Common myeloid progenitor, CD34-positive (primary cell): ENCODE measurements at places on chromosomes 12 and 14.

GRCh38 chr12:45415393-45415817 is 199.5 kb downstream of the ANO6 start:
- H3K36me3 ChIP-seq, result peaks cover 27% of the 10 kb centered on the region
- H3K4me3 ChIP-seq, result no peak overlapping the region
- peak; percentile 9 for DNase-seq
- H3K27me3 ChIP-seq, result no peaks in the 10 kb centered on the region
- no peaks in the 10 kb centered on the region for H3K4me1 ChIP-seq
- H3K27ac ChIP-seq, result no peak overlapping the region

GRCh38 chr12:11264501-11264900 is 5.0 kb downstream of the PRB3 start:
- H3K4me1 ChIP-seq, result no peaks in the 10 kb centered on the region
- H3K4me3 ChIP-seq, result no peak overlapping the region
- no peak for DNase-seq

DNA sequence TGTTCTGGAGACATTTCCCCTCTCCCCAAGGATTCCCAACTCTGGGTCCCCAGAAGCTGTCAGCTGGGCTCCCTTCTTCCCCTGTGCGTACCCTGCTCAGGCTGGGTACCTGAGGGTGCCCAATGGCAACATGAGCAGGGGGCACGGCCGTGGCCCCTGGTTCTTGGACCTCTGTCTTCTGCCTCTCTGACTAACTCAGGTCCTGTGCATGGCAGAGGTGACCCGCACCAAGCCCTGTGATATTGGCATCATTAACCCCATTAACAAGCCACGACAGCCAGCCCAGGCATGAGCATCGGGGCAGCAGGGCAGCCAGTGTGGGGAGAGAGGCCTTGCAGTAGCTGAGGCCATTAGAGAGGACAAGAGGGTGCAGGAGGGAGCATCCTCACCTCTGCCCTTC is 28.4 kb downstream of the RTL1 start:
- no peaks in the 10 kb centered on the region for H3K36me3 ChIP-seq
- H3K4me3 ChIP-seq, result no peak overlapping the region
- H3K4me1 ChIP-seq, result no peaks in the 10 kb centered on the region
- no peak for DNase-seq
- H3K27ac ChIP-seq, result no peak overlapping the region
- H3K27me3 ChIP-seq, result no peaks in the 10 kb centered on the region

DNA sequence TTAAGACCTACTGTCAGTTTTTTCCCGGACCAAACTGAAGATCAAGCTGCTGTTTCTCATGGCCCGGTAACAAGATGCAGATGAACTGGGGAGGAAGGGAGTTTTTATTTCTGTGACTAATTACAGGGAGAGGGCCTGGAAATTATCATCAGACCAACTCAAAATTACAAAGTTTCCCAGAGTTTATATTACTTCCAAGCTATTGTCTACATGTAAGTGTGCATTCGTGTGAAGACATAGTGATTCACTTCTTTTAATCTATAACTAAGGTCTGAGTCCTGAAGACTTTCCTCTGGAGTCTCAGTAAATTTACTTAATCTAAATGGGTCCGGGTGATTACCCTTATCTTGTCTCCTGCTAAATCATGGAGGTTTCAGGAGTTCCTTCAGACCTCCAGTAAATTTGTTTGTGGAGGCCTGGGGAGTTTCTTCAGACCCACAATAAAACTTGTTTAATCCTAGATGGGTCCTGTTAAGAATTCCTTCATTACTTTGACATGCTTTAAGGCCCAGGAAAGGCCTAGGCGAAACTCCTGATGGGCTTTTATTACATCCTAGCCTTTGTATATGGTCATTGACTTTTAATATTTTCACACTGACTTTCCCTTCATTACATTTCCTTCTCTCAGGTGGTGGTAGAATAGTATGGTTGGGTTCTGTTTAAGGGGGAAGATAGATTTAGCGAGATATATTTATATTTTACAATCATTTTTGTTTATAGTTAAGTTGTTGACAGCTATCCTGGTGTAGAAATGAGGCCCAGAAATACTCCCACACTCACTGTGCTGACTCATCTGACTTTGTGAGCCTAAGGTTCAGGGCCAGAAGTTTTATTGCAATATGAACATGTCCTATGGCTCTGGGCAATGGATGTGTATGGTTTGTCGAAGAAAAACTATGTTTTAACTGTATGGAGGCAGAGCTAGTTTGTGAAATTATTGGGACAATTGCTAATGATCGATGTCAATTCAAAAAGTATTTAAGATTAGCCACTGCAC is 627.0 kb upstream of the FBXO33 start:
- H3K4me1 ChIP-seq, result no peaks in the 10 kb centered on the region
- H3K27me3 ChIP-seq, result no peaks in the 10 kb centered on the region
- H3K27ac ChIP-seq, result no peak overlapping the region
- DNase-seq, result no peak

GRCh38 chr12:13079440-13079906 is 24.0 kb downstream of the GSG1 start:
- H3K27me3 ChIP-seq, result no peaks in the 10 kb centered on the region
- H3K27ac ChIP-seq, result no peak overlapping the region
- H3K4me3 ChIP-seq, result no peak overlapping the region

GRCh38 chr12:28088566-28089272 is 101.5 kb upstream of the CCDC91 start:
- H3K27ac ChIP-seq, result no peak overlapping the region
- H3K4me1 ChIP-seq, result peaks cover 12% of the 10 kb centered on the region
- H3K4me3 ChIP-seq, result no peak overlapping the region
- H3K27me3 ChIP-seq, result no peaks in the 10 kb centered on the region
- H3K36me3 ChIP-seq, result no peaks in the 10 kb centered on the region
- DNase-seq, result peak; percentile 7

- no peak overlapping the region for H3K4me3 ChIP-seq
- peaks cover 7% of the 10 kb centered on the region for H3K4me1 ChIP-seq
- no peaks in the 10 kb centered on the region for H3K36me3 ChIP-seq
- no peaks in the 10 kb centered on the region for H3K27me3 ChIP-seq
- DNase-seq, result no peak
- H3K27ac ChIP-seq, result no peak overlapping the region
Observed at GRCh38 chr14:54193871-54194270, 202.9 kb upstream of the CDKN3 start.

DNA sequence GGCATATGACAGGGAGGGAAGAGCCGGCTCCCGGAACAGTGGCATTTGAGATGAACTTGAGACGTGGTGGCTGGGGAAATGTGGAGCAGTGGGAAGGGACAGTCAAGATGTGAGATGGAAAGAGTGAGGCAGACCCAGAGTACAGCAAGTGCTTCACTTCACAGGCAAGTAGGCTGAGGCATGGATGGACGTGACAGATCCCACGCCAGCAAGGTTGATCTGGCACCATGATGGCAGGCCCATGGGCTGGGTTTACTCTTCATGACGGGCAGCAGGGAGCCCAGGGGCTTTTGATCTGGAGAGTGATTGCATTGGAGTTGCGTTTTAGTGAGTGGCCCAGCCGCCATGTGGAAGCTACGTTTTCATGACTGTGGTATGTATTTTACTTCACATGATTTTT is 17.9 kb upstream of the EML1 start:
- H3K4me1 ChIP-seq, result no peaks in the 10 kb centered on the region
- DNase-seq, result no peak
- H3K4me3 ChIP-seq, result no peak overlapping the region
- peaks cover 44% of the 10 kb centered on the region for H3K27me3 ChIP-seq
- no peaks in the 10 kb centered on the region for H3K36me3 ChIP-seq

DNA sequence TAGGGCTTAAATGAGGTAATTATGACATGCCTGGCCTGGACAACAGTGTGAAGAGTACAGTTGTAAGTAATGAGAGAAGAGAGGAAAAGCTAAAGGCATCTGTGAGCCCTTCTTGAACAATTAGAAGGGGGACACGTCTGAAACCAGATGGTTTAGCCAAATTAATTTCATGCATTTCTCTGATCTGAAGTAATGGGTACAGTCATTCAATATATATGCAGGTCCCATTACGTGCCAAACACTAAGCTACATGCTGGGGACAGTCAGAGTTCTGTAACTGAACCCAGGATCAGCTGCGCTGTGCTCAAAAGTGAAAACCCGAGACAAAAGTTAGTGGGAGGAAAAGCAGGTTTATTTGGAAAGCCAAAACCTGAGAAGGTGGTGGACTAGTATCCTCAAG is 207.2 kb upstream of the TMTC1 start:
- H3K36me3 ChIP-seq, result no peaks in the 10 kb centered on the region
- H3K27ac ChIP-seq, result no peak overlapping the region
- no peak overlapping the region for H3K4me3 ChIP-seq
- H3K27me3 ChIP-seq, result no peaks in the 10 kb centered on the region

DNA sequence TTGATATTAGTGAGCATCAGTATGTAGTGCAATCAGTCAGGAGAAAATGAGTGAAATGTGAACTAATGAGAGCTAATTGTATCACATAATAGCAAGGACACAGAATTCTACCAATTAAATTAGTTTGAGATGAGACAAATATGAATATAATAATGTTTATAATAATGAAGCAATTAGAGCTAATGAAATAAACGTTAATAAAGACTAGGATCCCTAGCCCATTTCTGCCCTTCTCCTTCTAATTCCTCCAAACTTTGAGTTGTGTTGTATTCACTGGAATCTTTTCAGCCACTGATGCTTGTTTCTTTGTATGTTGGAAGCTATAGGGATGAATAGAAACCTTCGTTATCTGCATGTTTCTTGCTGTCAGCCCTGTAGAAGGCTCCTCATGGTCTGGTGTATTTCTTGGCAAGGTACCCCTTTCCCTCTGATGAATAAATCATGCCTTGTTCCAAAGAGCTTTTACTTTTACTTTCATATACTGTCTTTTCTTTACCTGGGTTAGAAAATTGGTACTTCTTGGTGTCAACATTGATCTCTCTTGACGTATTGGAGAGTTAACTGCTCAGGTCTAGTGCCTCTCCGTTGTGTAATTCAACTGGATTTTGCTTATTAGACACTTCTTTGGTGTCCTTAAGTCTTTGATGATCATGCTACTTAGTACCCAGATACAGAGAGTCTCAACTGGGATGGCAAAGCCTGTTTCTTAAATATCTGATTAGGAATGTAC is 154.8 kb downstream of the PTCSC3 start:
- no peaks in the 10 kb centered on the region for H3K36me3 ChIP-seq
- H3K27me3 ChIP-seq, result peaks cover 2% of the 10 kb centered on the region
- H3K4me3 ChIP-seq, result no peak overlapping the region

DNA sequence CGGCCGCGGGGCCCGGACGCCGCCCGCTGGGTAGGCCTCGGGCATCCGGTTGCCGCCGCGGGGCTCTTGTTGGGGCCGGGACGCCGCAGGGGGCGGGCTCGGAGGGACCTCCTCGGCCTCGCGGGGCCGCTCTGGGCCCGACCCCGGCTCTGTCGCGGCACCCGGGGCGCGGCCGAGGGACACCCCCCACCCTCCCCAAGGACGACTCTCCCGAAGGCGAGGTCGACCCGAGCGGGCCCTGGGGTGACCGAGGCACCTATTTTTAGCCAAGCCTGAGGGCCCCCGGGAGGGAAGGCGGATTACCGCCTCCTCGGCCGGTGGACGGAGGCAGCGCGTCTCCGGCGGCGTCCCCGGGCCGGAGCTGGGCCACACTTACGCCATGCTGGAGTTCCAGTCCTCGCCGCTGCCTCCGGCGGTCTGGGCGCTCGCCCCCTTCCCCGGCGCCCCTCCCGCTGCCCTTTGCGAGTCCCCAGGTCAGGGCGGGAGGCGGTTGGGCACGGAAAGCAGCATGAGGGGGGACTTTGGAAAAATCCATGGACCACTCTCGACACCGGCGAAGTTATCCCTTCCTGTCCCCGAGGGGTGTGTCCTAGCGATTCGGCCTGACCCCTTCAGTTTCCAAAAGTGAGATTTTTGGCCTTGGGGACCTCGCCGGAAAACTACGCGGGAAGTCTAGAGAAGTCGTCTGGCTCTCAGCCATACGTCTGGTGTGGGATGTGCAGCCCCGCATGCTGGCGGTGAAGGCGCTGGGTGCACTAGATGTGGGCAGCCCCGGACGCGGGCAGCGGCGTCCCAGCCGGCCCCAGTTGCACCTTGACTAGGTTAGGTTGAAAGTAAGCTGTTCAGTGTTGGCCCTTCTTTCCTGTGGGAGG is 699 bp downstream of the KTN1 start:
- H3K4me3 ChIP-seq, result peak overlapping the region; percentile 90
- peak overlapping the region; percentile 87 for H3K27ac ChIP-seq
- H3K36me3 ChIP-seq, result peaks cover 6% of the 10 kb centered on the region
- H3K27me3 ChIP-seq, result no peaks in the 10 kb centered on the region
- H3K4me1 ChIP-seq, result peaks cover 51% of the 10 kb centered on the region

- no peak overlapping the region for H3K4me3 ChIP-seq
- DNase-seq, result no peak
- no peaks in the 10 kb centered on the region for H3K36me3 ChIP-seq
- H3K27ac ChIP-seq, result no peak overlapping the region
Observed at GRCh38 chr12:121600702-121601336, 20.0 kb upstream of the KDM2B start.

GRCh38 chr14:65277580-65278270 is 134.8 kb upstream of the FUT8 start:
- H3K4me1 ChIP-seq, result peaks cover 14% of the 10 kb centered on the region
- no peak overlapping the region for H3K4me3 ChIP-seq
- DNase-seq, result no peak
- no peaks in the 10 kb centered on the region for H3K36me3 ChIP-seq
- H3K27ac ChIP-seq, result peak overlapping the region; percentile 19

DNA sequence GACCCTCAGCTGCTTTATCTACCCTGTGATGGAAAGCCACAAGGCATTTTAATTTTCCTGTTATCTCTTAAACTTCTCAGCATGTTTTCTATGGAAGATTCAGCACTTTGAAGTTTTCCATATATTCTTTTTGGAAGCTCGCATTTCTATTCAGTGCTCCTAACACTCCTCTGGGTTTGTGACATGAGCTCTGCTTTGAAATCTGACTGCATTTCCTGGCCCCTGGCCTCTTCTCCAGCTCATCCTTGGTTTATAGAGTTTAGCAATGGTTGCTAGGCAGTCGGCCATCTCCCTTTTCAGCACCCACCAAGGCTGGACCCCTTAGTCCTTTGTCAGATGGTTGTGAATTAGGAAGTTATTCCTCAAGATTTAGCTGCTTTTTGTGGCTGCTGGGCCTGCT is 150.6 kb downstream of the KCNA5 start:
- H3K27me3 ChIP-seq, result no peaks in the 10 kb centered on the region
- DNase-seq, result no peak
- no peak overlapping the region for H3K4me3 ChIP-seq
- no peak overlapping the region for H3K27ac ChIP-seq

GRCh38 chr14:104573930-104574329 is 5.6 kb upstream of the C14orf180 start:
- H3K4me3 ChIP-seq, result no peak overlapping the region
- H3K27me3 ChIP-seq, result no peaks in the 10 kb centered on the region
- H3K36me3 ChIP-seq, result no peaks in the 10 kb centered on the region
- DNase-seq, result no peak
- H3K4me1 ChIP-seq, result no peaks in the 10 kb centered on the region

GRCh38 chr14:30882431-30882830 is 8.1 kb downstream of the COCH start:
- no peaks in the 10 kb centered on the region for H3K27me3 ChIP-seq
- no peak overlapping the region for H3K4me3 ChIP-seq
- H3K27ac ChIP-seq, result no peak overlapping the region
- H3K4me1 ChIP-seq, result no peaks in the 10 kb centered on the region
- no peak for DNase-seq

GRCh38 chr12:112808156-112808555 is 16.6 kb downstream of the RPH3A start:
- H3K36me3 ChIP-seq, result no peaks in the 10 kb centered on the region
- no peaks in the 10 kb centered on the region for H3K27me3 ChIP-seq
- no peak overlapping the region for H3K4me3 ChIP-seq
- no peak overlapping the region for H3K27ac ChIP-seq
